ENCODE measurements at places on chromosomes 7 and 10.

- DNase-seq, result no peak
Observed at GRCh38 chr7:111290982-111291381, 200.1 kb downstream of the LRRN3 start.

- DNase-seq, result no peak
Observed at GRCh38 chr10:77554996-77555397, 82.6 kb downstream of the KCNMA1 start.

DNA sequence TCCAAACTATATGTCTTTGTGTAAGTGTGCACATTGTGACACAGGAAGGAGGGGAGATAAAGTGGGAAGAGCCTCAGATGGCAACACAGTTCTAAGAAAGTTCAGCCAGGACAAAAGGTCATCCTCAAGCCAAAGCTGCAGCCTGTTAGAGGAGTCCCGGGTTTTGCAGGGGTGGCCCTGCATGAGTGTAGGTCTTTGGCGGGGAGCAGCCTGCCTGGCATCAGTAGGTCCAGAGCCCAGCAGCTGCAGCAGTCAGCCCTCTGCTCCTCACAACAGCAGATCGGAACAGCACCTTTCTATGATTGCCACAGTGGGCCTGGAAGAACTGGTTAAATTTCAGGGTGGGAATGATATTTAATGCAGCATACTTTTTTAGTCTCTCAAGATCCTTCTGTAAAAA lies 13.5 kb upstream of the VDAC2 start:
- DNase-seq, result no peak

DNA sequence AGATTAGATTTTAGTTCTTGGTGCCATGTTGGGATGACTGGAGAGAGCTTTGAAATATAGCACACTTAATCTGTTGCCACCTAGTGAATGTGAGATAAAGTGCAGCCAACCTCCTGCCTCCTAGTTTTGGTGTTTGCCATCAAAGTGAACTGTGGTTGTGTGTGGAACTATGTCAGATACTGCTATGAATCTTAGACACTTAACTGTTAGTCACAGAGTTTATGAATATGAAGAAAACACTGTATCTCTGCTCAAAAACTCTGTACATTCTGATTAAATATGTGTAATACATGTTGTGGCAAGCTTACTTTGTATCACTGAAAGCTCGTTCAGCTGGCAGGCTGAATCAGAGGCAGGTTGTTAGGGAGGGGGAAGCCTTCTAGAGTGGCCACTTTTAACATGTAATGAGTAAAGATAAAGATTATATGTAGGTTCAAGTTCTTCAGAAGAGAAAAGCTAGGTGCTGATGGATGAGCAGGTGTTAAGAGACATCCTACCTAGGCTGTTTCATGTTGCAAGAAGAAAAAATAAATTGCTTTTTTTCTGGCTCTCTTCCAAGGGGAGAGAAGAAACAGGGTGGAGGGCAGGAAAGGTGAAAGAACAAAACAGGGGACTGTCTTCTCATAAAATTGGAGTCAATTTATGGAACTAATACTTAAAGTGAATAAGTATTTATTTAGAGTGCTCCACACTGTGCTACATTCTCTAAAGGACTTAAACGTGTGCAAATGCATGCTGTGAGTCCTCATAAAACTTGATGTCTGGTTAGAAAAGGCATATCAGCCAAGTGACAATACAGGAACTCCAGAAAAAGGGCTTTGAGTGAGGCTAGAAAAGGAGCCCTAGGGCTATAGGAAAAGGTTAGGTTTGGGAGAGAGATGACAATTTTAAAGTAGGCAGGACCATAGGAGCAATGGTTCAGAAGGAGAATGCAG lies 14.1 kb upstream of the LAMB1 start:
- DNase-seq, result peak; percentile 43

DNA sequence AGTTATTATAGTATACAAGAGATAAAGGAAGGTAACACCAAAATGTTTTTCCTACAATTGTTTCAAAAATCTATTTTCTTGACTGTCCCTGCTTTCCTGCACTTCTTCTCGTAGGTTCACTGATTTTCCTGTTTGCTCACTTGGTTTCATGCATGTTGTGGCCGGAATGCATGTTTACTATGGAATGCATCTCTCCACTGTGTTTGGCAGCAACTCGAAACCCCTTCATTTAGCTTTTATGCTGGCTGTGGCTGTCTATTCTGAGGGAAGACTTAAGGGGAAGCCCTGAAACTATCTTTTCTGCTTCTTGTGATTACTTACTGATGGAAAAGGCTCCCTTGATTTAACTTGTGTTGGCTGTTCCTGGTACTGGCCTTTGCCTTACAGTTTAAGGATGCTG lies 120.3 kb downstream of the NRG3 start:
- DNase-seq, result no peak

- no peak for DNase-seq
Observed at GRCh38 chr7:42262964-42263363, 26.0 kb upstream of the GLI3 start.

DNA sequence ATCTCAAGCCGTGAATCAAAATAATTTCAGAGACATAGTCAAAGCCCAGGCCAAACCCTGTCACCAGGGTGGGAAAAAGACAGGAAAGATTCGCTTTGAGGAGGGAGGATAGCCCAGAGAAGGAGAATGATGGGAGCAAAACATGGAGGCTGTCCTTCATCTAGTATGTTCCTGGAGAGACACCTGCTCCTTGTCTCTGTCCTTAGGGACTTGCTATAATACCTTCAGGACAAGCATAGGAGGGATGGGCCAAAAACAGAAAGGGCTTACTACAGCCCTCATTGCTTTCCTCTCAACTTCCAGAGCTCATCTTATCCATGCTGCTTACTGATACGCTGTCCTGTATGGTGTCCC lies 593.7 kb downstream of the LRMDA start:
- DNase-seq, result no peak

DNA sequence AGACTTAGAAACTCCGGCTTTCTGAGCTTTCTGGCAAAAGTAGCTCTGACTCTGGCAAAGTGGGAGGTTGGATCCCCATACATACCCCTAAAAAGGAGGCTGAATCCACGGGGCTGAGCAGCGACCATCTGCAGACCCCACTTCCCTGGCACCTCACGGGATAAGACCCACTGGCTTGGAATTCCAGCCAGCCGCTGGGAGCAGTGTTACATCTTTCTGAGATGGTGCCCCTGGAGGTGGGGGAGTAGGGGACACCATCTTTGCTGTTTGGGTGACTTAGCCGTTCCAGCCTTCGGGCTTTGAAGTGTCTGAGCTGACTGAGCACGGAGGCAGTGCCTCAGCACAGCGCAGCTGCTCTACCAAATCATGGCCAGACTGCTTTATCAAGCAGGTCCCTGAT lies 45.0 kb upstream of the GRM3 start:
- no peak for DNase-seq

DNA sequence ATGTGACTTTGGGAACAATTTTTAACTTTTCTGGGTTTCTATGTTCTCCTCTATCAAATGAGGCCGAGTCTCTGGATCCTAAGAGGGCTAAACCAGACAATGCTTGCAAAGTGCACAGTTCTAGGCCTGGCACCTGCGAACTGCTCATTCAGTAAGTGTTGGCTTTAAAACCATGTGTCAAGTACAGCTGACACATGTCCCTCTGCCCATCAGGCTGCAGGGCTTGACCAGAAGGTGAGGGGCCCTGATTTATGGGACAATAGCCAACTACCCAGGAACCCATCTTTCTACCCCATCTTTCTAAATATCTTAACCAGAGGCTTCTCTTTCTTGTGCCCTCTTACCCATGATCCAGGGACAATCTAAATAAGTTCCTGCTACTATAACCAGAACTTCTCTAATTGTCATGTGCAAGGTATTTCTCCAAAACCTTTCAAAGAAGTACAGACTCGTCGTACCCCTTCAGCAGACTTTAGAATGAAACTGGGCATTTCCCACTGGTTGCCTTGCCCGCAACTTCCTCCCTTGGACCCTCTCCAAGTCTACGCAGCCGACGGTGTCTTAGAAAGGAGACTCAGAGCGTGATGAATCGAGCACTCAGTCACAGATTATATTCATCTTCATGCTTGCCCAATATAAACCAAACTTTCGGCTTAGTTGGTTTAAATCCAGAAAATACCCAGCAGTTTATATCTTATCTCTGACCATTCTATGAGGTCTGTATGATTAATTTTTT lies 69.8 kb upstream of the STEAP1B start:
- no peak for DNase-seq

DNA sequence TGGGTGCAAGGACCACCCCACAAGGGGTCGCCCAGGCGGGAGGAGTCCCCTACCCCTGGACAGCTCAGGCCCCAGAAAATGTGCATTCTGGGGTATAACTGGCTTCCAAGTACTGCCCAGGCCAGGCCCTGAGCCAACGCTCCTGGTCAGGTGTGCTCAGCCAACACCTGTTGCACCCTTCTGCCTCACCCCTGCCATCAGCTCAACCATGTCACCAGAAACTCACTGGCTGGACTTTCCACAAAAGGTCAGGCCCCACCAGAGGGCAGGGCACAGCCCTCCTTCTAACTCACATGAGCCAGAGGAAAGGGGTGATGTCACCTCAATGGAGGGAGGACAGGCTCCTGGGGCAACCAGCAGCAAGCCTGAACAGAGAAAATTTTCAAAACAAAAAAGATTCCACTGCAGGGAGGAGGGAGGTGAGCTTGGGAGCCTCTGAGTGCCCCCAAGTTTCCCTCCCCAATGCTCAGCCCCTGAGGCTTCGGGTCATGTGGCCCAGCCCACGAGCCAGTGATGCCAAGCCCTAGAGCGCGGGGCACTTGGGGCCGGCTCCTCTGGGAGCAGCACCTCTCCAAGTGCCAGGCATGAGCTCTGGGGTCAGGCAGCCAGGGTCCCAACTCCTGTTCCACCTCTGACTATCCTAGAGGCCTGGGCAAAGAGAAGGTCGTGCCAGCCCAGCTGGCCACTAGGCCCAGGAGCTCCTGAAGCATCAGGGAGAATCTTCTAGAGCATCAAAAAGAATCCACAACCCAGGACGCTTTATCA lies 2.2 kb downstream of the OGDHL start:
- no peak for DNase-seq

DNA sequence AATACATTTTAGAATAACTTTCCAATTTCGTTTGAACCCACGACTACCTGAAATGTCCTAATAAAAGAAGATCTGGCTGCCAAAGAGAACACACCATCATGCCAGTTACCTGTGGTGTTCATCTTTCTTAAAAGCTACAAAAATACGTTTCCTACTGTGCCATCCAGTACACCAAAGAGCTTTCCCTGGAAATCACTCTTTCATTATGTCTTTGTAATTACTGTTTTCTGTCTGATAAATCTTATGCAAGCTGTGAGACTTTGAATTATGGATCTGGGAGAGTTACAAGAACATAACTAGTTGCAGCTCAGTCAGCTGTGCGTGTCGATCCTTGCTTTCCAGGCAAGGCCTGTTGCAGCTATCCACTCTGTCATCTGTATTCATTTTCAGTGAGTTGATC lies 12.5 kb upstream of the POM121L12 start:
- no peak for DNase-seq

DNA sequence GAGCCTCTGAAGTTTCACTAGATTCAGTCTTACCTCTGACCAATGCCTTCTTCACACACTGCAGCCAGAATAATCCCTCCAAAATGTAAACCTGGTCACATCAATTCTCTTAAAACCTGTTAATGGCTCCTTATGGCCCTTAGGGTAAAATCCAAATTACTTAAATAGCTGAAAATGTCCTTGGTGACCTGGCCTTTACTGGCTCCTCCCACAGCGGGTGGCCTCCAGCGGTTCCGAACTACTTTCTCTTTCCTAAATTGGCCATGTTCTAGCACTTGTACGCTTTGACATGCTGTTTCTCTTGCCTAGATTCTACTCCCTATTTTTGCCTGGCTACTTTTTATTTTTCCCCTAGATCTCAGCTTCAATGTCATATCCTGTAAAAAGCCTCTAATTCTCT lies 36.1 kb downstream of the AGK start:
- no peak for DNase-seq

- DNase-seq, result no peak
Observed at GRCh38 chr7:80832006-80832405, 86.8 kb downstream of the SEMA3C start.

- DNase-seq, result no peak
Observed at GRCh38 chr7:100887516-100888290, 1.8 kb downstream of the UFSP1 start.

DNA sequence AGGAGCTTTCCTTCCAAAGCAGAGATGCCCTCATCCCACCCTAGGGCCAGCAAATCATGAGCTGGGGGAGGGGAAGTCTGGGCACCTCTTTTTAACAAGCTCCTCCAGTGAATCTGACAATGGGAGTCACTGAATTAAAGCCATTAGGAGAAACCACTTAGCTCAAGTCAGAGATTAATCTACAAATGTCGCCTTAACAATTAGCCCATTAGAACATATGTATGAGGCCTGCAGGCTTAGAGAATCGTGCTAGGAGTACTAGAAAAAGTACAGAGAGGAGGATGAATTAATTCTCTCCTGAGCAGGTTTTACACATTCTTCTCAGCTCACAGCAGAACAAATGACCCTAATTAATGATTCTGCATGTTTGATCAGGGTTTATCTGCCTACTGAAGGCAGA lies 381.3 kb downstream of the KCNMA1 start:
- DNase-seq, result no peak

GRCh38 chr10:12586741-12587140 lies 237.4 kb downstream of the CAMK1D start:
- DNase-seq, result no peak

DNA sequence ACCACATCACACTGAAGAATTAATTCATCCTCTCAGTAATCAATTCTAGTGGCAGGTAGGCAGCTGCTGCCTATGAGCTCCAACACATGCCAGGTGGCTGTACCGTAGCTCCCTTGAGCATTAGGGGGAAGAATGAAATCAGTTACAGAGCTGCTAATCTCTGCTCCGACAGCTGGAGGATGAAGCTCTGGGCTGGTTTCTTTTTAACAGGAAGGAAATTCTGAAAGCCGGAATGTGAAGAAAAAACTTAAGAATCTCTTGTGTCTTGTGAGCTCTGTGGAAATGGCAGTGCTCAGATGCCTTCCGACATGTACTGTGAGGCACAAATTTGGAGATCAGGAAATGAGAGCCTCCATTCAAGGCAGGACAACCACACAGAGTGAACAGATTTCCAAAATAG lies 2.8 kb upstream of the AHCYL2 start:
- DNase-seq, result no peak

DNA sequence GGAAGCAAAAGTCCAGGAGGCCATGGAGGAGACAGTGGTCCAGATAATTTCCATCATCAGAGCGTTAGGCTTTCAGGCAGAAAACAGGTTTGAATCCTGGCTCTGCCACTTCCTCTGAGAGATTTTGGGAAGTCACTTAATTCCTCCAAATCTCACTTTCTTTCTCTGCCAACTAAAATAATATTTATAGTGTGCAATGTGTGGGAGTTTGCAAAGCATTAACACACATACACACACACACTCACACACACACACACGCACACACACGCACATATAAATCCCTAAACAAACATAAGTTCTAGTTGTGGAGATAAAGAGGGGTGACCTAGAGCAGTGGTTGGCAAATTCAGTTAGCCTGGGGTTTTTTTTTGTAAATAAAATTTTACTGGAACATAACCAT lies 84.8 kb downstream of the TRIL start:
- DNase-seq, result no peak

DNA sequence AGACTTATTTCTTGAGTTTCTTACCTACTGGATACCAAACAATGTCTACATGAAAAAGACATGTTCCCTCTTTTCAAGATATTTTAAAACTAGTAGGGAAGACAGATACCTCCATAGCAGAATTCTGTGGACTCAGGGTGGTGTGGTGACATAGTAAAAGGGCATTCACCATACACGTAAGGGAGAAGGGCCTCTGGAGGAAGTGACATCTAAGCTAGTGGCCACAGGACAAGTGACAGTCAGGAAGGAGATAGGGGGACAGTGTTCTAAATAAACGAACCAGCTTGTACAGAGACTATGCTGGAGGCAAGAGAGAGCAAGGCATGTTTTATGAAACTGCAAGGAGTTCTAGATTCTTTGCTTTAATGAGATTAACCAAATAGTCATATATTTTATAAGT lies 321.7 kb upstream of the LRGUK start:
- no peak for DNase-seq

All from NCI-H1417 treated with DMSO at 0.1 percent for 48 hours (cell line).